ENCODE measurements at places on chromosomes 3 and 15. TPM values are rescaled to one million over a fixed set of nuclear protein-coding genes. Genes with fewer than 3 reads are reported as not detected.

GRCh38 chr3:46472736-46473135 lies 8.0 kb upstream of the LTF start:
- H3K27me3 ChIP-seq: no peaks in the 10 kb centered on the region
- no peak for DNase-seq
- H3K4me1 ChIP-seq: no peaks in the 10 kb centered on the region
- no peak overlapping the region for H3K4me3 ChIP-seq

Gene MEX3B
- 0.68 TPM for total RNA-seq

GRCh38 chr3:11591002-11591355 lies 52.7 kb downstream of the VGLL4 start:
- H3K27me3 ChIP-seq: no peaks in the 10 kb centered on the region
- H3K27ac ChIP-seq: peak overlapping the region; percentile 77
- H3K36me3 ChIP-seq: no peaks in the 10 kb centered on the region
- no peak overlapping the region for H3K4me3 ChIP-seq
- peaks cover 25% of the 10 kb centered on the region for H3K4me1 ChIP-seq
- DNase-seq: no peak

DNA sequence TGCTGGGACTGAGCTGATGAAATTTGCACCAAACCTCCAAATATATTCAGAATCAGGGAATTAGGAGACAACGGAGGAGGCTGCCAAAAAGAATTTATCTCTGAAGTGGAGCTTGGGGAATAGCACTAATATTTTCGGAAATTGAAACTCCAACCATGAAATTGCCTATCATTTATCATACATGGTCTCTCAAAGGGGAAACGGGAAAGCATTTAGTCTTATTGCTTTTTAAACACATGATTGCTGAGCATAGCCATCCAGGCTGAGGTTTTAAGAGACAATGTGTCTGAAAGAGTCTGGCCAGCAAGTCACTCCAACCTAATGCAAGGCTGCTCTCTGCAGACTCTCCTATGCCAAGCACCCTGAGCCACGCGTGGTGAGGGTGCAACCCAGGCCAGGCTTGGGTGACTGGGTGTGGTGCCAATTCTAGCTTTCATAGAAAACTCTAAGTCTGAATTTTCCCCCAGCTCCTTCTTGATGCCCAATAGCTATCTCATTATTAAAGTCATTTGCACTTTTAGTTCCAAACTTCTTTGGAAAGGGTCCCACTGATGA lies 200.2 kb downstream of the RPLP1 start:
- H3K4me3 ChIP-seq: no peak overlapping the region
- H3K27ac ChIP-seq: no peak overlapping the region
- no peaks in the 10 kb centered on the region for H3K36me3 ChIP-seq

- no peaks in the 10 kb centered on the region for H3K27me3 ChIP-seq
- DNase-seq: no peak
- H3K4me1 ChIP-seq: no peaks in the 10 kb centered on the region
- H3K4me3 ChIP-seq: no peak overlapping the region
- no peak overlapping the region for H3K27ac ChIP-seq
- no peaks in the 10 kb centered on the region for H3K36me3 ChIP-seq
These were observed 8.5 kb downstream of the HTR3D start for GRCh38 chr3:184040010-184040409.

DNA sequence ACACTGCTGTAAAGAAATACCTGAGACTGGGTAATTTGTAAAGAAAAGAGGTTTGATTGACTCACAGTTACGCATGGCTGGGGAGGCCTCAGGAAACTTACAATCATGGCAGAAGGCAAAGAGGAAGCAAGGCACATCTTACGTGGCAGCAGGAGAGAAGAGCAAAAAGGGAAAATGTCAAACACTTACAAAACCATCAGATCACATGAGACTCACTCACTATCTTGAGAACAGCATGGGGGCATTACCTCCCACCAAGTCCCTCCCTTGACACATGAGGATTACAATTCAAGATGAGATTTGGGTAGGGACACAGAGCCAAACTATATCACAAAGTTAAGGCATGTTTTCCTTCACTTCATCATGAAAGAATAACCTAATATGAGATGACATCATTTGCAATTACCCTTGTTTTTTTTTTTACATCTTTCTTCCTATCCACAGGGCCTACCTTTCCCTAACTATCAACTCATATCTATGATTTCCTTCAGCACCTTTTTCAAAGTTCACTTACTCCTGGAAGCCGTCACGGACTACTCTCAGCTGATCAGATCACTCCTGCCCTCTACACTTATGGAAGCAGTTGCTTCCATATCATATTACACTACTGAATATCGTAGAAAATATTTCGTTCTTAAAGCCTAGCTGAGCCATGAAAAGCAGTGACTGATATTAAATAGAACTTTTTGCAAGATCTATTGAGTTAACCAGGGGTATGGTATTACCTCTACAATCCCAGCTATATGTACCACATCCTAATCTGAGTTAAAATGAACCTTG lies 25.5 kb upstream of the ATP8B4 start:
- no peak overlapping the region for H3K4me3 ChIP-seq
- no peaks in the 10 kb centered on the region for H3K4me1 ChIP-seq
- no peak for DNase-seq

GRCh38 chr15:31149088-31149505 lies 47.6 kb upstream of the TRPM1 start:
- no peaks in the 10 kb centered on the region for H3K27me3 ChIP-seq
- no peak overlapping the region for H3K27ac ChIP-seq
- no peaks in the 10 kb centered on the region for H3K4me1 ChIP-seq
- no peaks in the 10 kb centered on the region for H3K36me3 ChIP-seq

Gene WNT7A
- total RNA-seq: not detected

DNA sequence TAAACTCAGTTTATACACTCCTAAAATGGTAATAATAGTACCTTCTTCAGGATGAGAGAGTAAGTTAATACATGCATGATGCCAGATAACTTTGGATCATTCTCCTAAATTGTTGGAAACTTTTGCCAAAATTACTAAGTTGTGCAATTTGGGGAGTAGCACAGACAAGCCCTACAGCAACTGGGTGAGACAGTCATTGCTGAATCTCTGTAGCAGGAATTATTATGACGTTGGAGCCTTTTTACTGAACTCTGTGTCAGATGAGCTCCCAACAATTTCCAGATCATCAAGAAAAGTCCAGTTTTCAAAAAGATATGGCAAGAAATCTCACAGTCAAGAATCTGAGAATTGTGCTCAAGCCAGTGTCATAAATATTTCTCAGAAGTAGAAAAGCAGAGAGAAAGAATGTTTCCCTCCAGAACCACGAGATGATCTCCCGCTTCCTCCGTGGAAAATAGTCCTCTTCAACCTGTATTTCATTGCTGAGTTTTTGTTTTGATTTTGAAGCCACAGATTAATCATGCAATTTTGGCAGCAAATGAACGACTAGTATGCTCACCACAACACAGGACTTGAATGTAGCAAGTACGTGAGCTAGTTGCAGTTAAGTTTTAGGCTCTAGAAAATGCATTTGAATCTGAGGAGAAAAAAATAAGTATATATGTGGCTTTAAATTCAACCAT lies 485.4 kb downstream of the CNTN6 start:
- H3K27me3 ChIP-seq: no peaks in the 10 kb centered on the region
- no peaks in the 10 kb centered on the region for H3K4me1 ChIP-seq
- H3K4me3 ChIP-seq: no peak overlapping the region
- H3K36me3 ChIP-seq: no peaks in the 10 kb centered on the region

Gene DAZL
- total RNA-seq: not detected

- no peak overlapping the region for H3K4me3 ChIP-seq
- no peak for DNase-seq
- H3K4me1 ChIP-seq: no peaks in the 10 kb centered on the region
- no peaks in the 10 kb centered on the region for H3K36me3 ChIP-seq
- H3K27ac ChIP-seq: no peak overlapping the region
- no peaks in the 10 kb centered on the region for H3K27me3 ChIP-seq
These were observed 68.1 kb downstream of the TM4SF4 start for GRCh38 chr3:149542375-149543312.

- H3K4me1 ChIP-seq: no peaks in the 10 kb centered on the region
- no peaks in the 10 kb centered on the region for H3K27me3 ChIP-seq
- H3K36me3 ChIP-seq: no peaks in the 10 kb centered on the region
These were observed 219.2 kb upstream of the GOLGA6L4 start for GRCh38 chr15:84016371-84016770.

Gene CADM2
- 21.3 TPM for total RNA-seq

DNA sequence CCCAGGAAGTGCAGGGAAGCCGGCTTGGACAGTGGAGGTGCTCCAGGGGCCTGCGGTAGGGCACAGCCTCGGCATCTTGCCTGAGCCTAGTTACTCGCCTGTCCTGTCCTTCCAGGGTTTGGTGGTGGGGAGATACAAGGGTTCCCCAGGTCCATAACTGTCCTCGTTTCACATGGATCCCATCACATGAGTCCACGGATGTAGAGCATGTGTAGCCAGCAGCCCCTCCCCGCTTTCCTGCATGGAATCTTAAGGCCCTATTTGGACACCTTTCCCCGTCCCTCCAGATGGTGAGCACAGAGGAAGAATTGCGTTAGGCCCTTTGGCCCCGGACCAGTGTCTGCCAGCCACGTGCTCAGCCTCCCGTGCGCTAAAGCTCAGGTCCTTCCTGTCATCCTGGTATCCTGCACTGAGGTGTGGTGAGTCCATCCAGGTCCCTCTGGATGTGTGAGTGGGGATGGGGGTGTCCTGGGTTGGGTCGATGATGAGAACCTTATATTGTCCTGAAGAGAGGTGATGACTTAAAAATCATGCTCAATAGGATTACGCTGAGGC lies 230.4 kb downstream of the SNRPN start:
- H3K27me3 ChIP-seq: no peaks in the 10 kb centered on the region
- H3K4me3 ChIP-seq: no peak overlapping the region
- H3K36me3 ChIP-seq: no peaks in the 10 kb centered on the region
- no peak overlapping the region for H3K27ac ChIP-seq
- H3K4me1 ChIP-seq: no peaks in the 10 kb centered on the region
- DNase-seq: no peak

DNA sequence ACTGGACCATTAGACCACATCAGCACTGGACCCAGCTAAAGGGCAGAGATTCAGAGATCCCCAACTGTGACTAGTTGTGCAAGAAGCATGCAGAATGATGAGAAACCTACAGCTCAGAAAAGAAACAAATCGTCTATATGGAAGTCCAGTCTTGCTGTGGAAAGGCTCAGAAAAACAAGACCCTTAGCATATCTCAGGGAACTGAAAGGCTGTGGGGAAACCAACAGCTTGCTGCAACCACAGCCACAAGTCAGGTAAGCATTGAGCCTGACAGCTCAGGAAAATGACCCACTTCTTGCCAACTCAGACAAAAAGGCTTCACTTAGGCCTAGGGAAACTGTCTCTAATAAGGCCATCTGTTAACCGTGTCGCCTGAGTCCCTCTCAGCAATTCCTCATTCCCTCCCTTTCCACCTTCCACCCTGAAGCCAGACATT lies 145.6 kb downstream of the LSAMP start:
- DNase-seq: no peak
- no peaks in the 10 kb centered on the region for H3K27me3 ChIP-seq
- no peak overlapping the region for H3K4me3 ChIP-seq
- H3K27ac ChIP-seq: no peak overlapping the region
- H3K36me3 ChIP-seq: no peaks in the 10 kb centered on the region
- no peaks in the 10 kb centered on the region for H3K4me1 ChIP-seq

DNA sequence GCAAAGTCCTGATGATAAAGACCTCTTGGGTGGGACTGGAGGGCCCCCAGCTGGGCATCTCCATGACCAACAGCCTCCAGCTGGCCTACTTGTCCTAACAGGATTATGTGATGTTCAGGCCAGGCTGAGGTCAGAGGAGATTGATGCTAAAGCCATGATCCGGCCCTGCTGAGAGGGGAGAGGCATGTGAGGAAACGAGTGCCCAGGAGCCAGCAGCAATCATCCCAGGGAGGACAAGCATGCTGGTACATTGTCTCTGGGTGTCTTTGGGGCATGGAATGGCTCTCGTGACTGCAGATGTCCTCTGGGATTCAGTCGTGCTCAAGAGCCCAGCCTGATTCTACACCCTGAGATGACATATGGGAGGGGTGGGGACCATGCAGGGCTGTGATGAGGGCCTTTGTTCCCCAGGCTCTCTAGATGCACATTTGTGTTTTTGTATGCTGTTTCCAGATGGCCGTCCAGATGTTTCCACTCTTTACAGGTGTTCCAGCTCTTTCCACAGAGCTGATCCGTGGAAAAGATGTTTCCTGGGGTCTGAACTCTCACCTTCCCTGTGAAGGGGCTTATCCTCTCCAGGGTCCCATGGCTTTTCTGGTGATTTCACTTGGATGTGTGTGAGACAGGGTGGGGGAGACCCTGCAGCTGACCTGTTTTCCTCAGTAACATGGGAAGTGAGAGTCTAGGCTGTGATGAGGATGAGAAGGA lies 20.2 kb downstream of the SLC24A1 start:
- DNase-seq: no peak
- no peak overlapping the region for H3K4me3 ChIP-seq
- no peak overlapping the region for H3K27ac ChIP-seq
- H3K4me1 ChIP-seq: no peaks in the 10 kb centered on the region

DNA sequence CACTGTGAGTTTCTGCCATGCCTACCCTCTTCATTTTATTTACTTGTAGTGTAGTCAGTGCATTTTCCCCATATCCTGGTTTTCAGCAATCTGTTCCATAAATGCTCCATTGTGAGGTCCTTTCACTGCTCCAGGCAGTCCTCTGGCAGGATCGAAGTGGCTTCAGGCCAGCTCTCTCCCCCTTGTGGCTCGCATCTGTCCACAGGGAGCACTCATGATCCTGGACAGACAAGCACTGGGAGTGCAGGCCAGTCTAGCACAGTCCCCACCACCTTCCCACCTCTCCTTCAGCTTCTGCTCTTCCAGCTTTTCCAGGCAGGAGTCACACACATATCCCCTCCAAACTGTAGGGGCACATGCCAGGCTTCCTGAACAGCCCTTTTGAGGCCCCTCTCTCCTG lies 173.6 kb downstream of the PPM1L start:
- no peak overlapping the region for H3K4me3 ChIP-seq
- no peaks in the 10 kb centered on the region for H3K27me3 ChIP-seq
- H3K36me3 ChIP-seq: no peaks in the 10 kb centered on the region
- H3K4me1 ChIP-seq: no peaks in the 10 kb centered on the region

DNA sequence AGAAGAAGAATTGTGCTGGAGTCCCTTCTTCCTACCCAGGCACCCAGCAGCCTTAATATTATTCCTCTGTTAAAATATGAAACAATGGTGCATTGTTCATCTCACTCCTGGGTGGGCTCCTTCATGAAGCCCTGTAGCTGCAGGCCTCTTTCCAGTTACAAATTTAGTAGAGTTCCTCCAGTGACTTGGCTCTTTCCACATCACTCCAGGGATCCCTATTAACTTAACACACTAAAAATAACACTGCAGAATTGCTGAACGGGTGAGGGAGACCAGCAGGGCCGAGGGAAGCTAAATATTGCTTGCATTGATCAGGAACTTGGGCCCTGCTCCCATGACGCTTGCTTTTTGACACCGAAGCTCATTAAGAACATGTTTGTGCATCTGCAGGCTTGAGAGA lies 142.3 kb downstream of the PDCD6IP start:
- no peak overlapping the region for H3K4me3 ChIP-seq
- H3K36me3 ChIP-seq: no peaks in the 10 kb centered on the region
- DNase-seq: no peak
- H3K27ac ChIP-seq: no peak overlapping the region
- H3K4me1 ChIP-seq: no peaks in the 10 kb centered on the region
- H3K27me3 ChIP-seq: no peaks in the 10 kb centered on the region

GRCh38 chr3:103170651-103171050 lies 735.8 kb downstream of the ZPLD1 start:
- H3K36me3 ChIP-seq: no peaks in the 10 kb centered on the region
- no peaks in the 10 kb centered on the region for H3K4me1 ChIP-seq
- no peak overlapping the region for H3K4me3 ChIP-seq
